ENCODE measurements at places on chromosomes 1 and 21. TPM values are rescaled to one million over a fixed set of nuclear protein-coding genes. Genes with fewer than 3 reads are reported as not detected.
A peak's percentile ranks its signal among the peaks of the same experiment; 100 is the strongest.

DNA sequence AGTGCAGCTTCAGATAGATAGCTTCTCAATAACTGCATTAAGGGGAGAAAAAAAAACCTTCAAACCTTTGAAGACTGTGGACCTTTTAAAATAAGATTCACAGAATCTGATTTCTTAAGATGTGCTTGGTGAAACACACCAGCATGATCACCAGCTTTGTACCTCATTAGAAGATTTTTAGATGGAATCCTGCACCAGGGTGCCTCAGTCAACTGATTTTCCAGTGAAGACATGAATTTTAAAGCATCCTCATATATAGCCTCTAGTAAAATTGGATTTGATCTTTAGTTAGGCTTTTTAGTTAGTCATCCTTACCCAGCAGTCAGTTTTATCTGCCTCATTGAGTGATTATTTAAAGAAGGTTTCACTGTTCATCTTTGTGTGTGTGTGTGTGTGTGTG is 208.6 kb upstream of the DEPDC1 start:
- DNase-seq, result no peak

- no peak for DNase-seq
Measured at GRCh38 chr1:228101614-228101993, 1.5 kb downstream of the C1orf35 start.

TEX38 gene
- total RNA-seq, result not detected

RHD gene
- total RNA-seq, result not detected

DNA sequence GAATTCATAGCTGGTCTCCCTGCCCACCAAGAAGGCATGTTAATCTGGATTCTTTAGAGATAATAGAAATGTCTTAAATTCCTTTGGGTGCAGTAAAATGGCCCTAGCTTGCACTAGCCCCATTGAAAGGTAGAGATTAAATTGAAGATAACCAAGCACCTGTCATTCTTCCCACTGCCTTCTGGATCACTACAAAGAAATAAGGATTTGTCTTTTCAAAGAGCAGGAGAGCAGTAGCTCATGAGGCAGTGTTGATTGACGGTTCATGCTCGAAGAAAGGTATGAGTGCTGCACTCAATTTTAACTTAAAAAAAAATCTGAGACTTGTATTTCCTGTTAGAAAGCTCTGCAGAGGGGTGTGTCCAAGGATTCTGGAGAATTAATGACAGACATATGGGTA is 74.9 kb upstream of the F3 start:
- no peak for DNase-seq

DNA sequence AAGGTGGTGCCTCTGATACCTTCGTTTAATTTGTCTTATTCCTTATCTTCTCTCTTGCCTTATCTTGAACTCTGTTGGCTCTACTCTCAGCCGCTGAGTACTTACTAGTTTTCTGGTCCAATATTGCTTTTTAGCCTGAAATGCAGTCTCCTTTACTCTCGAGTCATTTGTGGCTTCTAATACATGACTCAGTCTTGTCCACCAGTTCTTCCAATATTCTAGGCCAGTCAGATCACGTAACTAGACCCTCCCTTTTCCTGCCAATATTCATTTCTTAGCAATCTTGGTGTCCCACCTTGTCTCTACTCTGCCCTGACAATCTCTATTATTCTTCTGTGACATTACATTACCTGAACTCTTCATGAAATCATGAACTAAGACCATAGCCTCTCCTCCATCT is 555.8 kb downstream of the DPYD start:
- DNase-seq, result no peak

DNA sequence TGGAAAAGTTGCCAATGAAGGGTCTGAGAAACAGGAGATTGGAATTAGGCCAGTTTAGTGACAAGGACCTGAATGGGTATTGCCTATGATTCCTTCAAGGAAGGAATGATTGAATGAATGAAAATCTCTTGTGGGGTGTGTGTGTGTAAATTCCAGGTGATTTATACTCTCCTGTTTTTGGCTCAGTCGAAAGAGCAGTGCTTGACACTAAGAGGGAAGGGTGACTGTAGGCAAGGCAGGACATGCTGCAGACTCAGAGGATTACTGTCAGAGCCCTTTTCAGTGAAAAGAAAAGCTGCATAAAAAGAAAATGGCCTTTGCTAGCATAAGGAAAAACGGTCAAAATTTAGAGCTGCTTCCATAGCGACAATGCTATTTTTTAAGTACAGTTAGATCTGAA is 30.1 kb downstream of the C1orf21 start:
- DNase-seq, result no peak

- DNase-seq, result peak; percentile 44
Measured at GRCh38 chr21:31446226-31446855, 102.3 kb upstream of the TIAM1 start.

FMO4 gene
- 1.4 TPM for total RNA-seq

GRCh38 chr1:236913371-236914037 is 90.7 kb downstream of the MT1HL1 start:
- DNase-seq, result no peak

GRCh38 chr1:165933446-165934170 is 106.2 kb downstream of the UCK2 start:
- DNase-seq, result no peak

GRCh38 chr1:16243936-16244649 is 7.1 kb upstream of the CPLANE2 start:
- DNase-seq, result peak; percentile 87

- no peak for DNase-seq
Measured at GRCh38 chr1:21946836-21947587, 9.9 kb upstream of the HSPG2 start.

DNA sequence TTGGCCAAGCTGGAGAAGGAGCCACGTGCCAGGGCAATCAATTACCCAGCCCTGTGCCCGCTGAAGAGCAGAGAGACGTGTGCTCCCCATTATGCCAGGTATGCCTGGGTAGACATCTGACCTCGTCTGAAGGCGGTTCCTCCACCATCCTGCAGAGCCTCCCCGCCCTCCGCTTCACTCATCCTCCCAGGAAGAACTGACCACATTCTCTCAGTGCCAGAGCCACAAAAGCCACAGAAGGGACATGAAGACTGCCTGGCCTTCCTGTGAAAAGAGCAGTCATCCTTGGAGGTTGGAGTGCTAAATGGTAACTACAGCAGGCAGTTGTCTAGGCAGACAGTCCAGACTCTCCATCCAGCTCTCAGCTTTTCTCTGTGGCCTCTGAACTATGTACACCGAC is 12.0 kb downstream of the SYT2 start:
- DNase-seq, result no peak

EFCAB14 gene
- 54.3 TPM for total RNA-seq

ERICH3 gene
- not detected for total RNA-seq

DNA sequence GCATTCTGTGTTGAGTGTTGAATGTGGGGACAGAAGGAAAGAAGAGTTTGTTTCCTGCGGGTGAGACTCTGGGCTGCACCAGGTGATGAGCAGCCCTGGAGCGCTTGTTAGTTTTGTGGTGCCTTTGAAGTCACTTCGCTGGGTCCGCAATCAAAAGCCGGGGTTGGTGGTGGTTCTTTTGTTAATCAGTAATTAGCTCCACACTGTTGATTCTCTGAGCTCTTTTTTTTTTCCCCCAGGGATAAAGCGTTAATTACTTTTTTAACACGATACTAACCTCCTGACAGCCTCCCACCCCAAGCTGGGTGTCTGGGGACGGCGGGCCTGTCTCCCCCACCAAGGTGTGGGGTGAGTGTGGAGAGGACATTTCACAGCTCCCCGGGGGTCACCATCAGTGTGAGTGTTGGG is 56.6 kb downstream of the AGPAT3 start:
- peak; percentile 63 for DNase-seq

- peak; percentile 75 for DNase-seq
Measured at GRCh38 chr1:182054698-182055326, 6.7 kb downstream of the ZNF648 start.

DNA sequence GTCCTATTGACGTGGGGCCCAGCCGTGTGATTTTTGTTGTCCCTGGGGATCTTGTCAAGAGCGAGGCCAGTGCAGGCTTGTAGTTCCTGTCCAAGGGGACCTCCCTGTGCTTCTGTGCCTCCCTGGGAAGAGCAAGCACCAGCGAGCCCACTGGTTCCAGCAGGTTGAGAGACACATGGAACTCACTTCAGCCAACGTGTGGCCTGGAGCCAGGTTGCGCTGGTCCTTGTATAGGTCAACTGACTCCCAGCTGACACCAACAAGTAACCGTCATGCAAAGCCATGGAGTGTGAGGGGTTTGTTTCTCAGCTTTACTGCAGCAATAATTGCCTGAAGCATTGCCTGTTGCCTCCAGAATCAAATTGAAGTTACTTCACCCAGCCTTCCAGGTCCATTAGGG is 63.0 kb downstream of the DISP3 start:
- no peak for DNase-seq

DNA sequence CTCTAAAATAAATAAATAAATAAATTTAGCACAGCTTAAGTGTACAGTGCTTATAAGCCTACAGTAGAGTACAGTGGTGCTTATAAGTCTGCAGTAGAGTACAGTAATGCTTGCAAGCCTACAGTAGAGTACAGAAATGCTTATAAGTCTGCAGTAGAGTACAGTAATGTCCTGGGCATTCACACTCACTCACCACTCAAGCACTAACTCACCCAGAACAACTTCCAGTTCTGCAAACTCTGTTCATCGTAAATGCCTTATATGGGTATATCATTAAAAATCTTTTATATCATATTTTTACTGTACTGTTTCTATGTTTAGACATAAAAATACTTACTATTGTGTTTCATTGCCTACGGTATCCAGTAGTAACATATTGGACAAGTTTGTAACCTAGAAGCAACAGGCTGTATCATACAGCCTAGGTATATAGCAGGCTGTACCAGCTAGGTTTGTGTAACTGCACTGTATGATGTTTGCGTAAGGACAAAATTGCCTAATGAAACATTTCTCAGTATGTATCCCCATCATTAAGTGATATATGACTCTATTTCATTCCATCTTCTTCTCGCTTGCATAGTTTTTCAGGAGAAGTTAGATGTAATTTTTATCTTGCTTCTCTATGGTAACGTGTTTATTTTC is 14.0 kb upstream of the S100B start:
- no peak for DNase-seq
